ENCODE measurements at places on chromosomes 12 and 14. TPM values are rescaled to one million over a fixed set of nuclear protein-coding genes. Genes with fewer than 3 reads are reported as not detected.

DNA sequence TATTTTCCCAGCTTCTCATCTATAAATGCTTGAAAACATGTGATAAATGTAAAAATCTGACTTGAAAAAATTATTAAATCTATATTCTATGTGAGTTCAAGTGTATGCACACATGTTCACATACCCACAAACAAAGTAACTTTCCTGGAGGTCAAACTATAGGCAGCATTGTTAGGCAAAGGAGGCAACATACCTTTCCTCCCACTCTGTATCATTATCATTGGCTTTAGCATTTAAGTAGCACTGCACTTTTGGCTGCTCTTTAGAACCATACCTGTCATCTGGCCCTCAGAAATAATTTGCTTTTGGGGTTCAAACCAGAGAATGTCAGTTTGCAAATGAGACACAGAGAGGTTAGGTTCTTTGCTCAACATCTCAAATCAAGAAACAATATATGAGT lies 102.4 kb upstream of the CCDC196 start:
- DNase-seq, result no peak

GRCh38 chr14:68795597-68796417 lies 2.9 kb upstream of the ZFP36L1 start:
- DNase-seq, result peak; percentile 83
- no peaks in the 10 kb centered on the region for H3K27me3 ChIP-seq
- no peaks in the 10 kb centered on the region for H3K36me3 ChIP-seq
- H3K4me3 ChIP-seq, result peak overlapping the region; percentile 81
- peaks cover 4% of the 10 kb centered on the region for H3K4me1 ChIP-seq

DNA sequence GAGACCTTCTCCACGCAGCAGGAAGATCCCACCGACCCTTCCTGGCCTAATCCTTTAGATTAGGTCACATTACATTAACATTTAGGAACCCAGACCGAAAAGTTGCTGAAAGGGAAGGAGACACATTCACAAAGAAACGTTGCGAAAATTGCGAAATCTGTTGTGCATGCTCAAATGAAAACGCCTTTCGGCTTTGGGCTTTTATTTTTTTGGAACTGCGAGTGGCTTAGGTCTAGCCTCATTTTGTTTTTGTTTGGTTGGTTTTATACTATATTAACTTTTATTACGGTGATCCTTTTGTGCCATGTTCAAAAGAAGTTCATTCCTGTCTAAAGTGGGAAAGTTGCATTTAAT lies 1.5 kb downstream of the MYF6 start:
- peak overlapping the region; percentile 25 for H3K4me3 ChIP-seq
- H3K36me3 ChIP-seq, result no peaks in the 10 kb centered on the region
- no peaks in the 10 kb centered on the region for H3K27me3 ChIP-seq
- no peak for DNase-seq
- no peaks in the 10 kb centered on the region for H3K4me1 ChIP-seq

DNA sequence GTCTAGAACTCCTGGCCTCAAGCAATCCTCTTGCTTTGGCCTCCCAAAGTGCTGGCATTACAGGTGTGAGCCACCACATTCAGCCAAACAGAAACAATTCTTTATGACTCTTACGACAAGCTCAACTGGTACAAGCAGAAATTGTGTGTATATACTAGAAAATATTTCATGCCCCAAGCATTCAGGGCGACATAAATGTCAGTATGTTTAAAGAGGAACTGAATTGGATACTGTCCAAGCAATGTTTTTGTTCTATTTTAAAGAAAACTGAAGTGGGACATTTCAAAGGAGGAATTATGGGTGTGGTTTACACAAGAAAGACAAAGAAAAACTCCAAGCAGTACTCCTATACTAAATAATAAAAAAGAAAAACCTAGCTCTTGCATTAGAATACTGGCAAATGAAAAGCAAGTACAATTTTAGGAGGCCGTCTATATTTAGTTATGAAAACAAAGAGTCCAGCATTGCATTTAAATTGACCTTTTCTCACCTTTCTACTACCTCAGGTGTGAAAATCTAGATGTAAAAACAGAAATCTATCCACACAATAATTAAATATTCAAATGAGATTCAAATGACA lies 48.9 kb downstream of the PPP1R12A start:
- H3K36me3 ChIP-seq, result no peaks in the 10 kb centered on the region
- H3K27me3 ChIP-seq, result no peaks in the 10 kb centered on the region
- no peak overlapping the region for H3K4me3 ChIP-seq
- no peak overlapping the region for H3K27ac ChIP-seq
- H3K4me1 ChIP-seq, result peaks cover 18% of the 10 kb centered on the region

DNA sequence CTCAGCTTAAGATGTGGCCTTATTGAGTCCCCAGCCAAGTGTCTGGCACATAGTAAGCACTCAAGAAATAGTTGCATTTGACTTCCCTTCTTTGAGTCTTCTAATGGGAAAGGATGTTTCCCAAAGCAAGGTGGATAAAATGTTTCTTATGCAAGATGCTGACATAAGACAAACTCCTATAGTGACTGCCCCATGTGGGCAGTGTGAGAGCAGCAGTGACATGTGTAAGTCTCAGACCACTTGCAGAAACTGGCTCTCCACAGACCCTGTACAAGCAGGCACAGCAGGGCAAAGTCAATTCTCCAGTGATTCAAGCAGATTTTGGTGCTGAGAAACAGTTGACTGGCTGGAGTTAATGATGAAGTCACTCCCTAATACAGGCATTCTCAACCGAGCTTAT lies 255.3 kb downstream of the ANO2 start:
- no peaks in the 10 kb centered on the region for H3K4me1 ChIP-seq
- no peaks in the 10 kb centered on the region for H3K27me3 ChIP-seq
- H3K4me3 ChIP-seq, result no peak overlapping the region
- H3K27ac ChIP-seq, result no peak overlapping the region
- no peak for DNase-seq

- no peaks in the 10 kb centered on the region for H3K27me3 ChIP-seq
- H3K4me1 ChIP-seq, result no peaks in the 10 kb centered on the region
- H3K36me3 ChIP-seq, result no peaks in the 10 kb centered on the region
- H3K27ac ChIP-seq, result no peak overlapping the region
- no peak overlapping the region for H3K4me3 ChIP-seq
These were observed 45.5 kb downstream of the STXBP6 start for GRCh38 chr14:25004389-25004809.

The HOXC4 gene
- 3.0 TPM for total RNA-seq

- no peaks in the 10 kb centered on the region for H3K36me3 ChIP-seq
- H3K27me3 ChIP-seq, result no peaks in the 10 kb centered on the region
- no peak overlapping the region for H3K27ac ChIP-seq
- no peak overlapping the region for H3K4me3 ChIP-seq
These were observed 12.0 kb downstream of the KIF26A start for GRCh38 chr14:104150136-104151025.

GRCh38 chr12:89665556-89665955 lies 43.1 kb downstream of the ATP2B1 start:
- H3K27me3 ChIP-seq, result no peaks in the 10 kb centered on the region
- no peaks in the 10 kb centered on the region for H3K36me3 ChIP-seq
- no peak overlapping the region for H3K27ac ChIP-seq
- H3K4me1 ChIP-seq, result no peaks in the 10 kb centered on the region
- no peak overlapping the region for H3K4me3 ChIP-seq
- DNase-seq, result no peak

DNA sequence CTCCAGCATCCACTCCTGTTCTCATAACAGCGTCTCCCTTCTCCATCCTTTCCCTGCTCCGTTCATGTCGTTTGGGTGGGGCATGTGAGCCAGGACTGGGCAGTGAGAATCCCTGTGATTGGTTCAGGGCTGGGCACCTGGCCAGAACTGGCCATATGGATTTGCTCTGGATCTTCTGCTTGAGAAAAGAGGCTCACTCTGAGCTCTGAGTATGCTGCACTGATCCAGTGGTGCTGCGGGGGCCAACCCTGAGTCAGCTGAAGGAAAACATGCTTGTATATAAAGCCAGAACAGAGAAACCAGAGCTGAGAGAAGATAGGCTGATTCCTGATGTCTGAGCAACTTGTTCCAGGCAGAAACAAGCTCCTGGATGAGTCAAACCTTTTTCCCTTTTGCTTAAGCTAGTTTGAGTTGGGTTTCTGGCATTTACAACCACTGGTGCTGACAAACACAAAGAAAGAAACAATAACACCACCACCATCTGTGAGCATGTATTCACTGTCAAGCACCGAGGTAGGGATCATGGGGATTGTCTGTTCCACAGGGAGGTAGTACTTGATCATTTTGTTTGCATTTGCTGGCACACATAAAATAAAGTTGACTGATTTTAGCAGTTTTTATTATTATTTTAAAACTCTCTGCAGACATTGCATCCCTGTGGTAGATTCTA lies 14.0 kb upstream of the HPD start:
- no peaks in the 10 kb centered on the region for H3K27me3 ChIP-seq
- no peak overlapping the region for H3K4me3 ChIP-seq
- H3K36me3 ChIP-seq, result no peaks in the 10 kb centered on the region
- H3K4me1 ChIP-seq, result no peaks in the 10 kb centered on the region

DNA sequence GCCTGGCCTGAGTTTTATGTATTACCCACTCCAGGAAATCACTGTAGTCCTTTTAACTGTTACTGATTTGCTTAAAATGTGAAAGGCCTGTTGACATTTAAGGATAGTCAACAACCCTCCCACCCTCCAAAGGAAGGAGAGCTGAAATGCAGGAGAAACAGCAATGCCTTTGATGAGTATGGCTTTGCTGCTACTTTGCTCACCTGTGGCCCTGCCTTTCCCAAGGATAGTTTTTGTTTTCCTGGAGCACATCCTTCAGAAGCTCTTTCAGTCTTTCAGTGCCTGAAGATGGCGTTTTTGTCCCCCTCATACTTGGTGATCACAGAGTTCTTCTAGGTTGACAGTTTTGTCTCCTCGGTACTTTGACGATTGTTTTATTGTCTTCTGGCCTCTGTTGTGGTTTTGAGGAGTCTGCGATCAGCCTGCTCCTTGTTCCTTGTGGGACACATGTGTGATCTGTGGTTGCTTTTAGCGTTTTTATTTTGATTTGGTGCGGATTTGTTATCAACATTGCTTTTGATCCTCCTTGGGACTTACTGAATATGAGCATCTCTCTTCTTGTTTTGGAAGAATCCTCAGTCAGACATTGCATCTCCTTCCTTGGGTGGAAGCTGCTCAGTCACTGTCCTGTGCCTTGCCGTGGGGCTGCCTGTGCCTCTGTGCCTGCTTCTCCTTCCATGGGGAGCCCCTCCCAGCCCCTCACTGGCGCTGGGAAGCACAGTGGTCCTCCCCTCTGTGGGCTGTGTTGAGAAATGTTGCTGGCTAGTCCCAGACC lies 17.2 kb downstream of the PACS2 start:
- DNase-seq, result no peak
- H3K27ac ChIP-seq, result no peak overlapping the region
- no peaks in the 10 kb centered on the region for H3K36me3 ChIP-seq
- H3K4me1 ChIP-seq, result peaks cover 30% of the 10 kb centered on the region

DNA sequence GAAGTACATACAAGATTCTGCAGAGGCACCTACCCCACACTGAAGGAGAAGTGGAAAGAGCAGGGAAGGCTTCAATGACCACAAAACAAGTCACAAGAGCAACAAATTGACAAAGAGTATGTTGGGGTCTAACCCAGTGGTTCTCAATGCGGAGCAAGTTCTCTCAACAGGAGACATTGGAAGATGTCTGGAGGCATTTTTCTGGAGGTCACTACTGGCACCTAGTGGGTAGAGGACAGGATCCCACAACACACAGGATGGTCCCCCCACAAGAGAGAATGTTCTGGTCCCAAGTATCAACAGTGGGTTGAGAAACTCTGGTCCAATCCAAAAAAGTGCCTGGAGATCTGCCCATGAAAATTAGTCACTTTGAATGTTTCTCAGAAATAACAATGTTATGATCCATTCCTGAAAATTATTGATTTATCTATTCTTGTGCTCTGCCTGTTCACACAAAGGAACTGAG lies 3.4 kb downstream of the SSH1 start:
- H3K36me3 ChIP-seq, result no peaks in the 10 kb centered on the region
- H3K27me3 ChIP-seq, result no peaks in the 10 kb centered on the region
- peaks cover 40% of the 10 kb centered on the region for H3K4me1 ChIP-seq
- DNase-seq, result peak; percentile 43
- peak overlapping the region; percentile 66 for H3K27ac ChIP-seq
- H3K4me3 ChIP-seq, result no peak overlapping the region

DNA sequence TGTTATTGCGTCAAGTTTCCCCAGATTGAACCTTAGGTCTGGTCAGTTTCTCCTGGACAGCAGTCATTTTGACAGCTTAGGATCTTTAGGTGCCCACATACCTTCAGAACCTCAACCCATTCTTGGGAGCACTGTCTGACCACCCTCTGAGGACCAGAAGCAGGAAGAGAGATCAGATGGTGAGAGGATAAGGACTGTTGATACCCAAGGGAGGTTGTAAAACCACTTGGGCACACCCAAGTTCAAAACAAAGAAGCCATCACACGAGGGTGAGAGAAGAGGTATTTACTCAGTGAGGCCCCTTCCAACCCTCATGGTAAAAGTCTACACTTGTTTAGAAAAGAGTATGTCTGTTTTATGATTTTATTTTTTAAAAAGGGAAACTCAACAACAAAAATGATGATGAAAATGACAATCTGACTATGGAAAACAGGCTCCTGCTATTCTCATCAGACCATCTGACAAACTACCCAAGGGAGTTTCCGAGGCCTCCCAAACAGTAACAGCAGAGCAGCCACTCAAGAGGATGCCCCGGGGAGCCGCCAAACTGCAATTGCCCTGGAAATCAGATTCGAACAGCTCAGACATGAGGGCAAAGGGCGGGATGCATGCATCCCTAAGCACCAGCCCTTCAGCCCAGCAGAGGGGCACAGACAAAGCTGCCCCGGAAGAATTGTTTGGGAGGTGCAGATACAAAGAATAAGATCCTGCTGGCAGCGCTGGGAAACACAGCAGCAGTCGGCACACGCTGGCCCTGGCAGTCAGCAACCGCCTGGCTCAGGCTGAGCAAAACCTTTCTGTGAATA lies 162.6 kb upstream of the PLEKHG7 start:
- peaks cover 4% of the 10 kb centered on the region for H3K4me1 ChIP-seq
- no peaks in the 10 kb centered on the region for H3K27me3 ChIP-seq
- H3K4me3 ChIP-seq, result no peak overlapping the region
- H3K27ac ChIP-seq, result no peak overlapping the region
- no peaks in the 10 kb centered on the region for H3K36me3 ChIP-seq
- peak; percentile 25 for DNase-seq

GRCh38 chr14:95961481-95961880 lies 77.7 kb upstream of the C14orf132 start:
- no peaks in the 10 kb centered on the region for H3K27me3 ChIP-seq
- H3K4me3 ChIP-seq, result no peak overlapping the region
- H3K27ac ChIP-seq, result no peak overlapping the region
- no peaks in the 10 kb centered on the region for H3K36me3 ChIP-seq

The GMFB gene
- 32.3 TPM for total RNA-seq

GRCh38 chr12:68876461-68876860 lies 56.5 kb downstream of the CPM start:
- H3K36me3 ChIP-seq, result no peaks in the 10 kb centered on the region
- H3K27me3 ChIP-seq, result no peaks in the 10 kb centered on the region
- DNase-seq, result no peak

- no peak overlapping the region for H3K27ac ChIP-seq
- no peaks in the 10 kb centered on the region for H3K4me1 ChIP-seq
- no peaks in the 10 kb centered on the region for H3K36me3 ChIP-seq
- H3K27me3 ChIP-seq, result no peaks in the 10 kb centered on the region
- no peak overlapping the region for H3K4me3 ChIP-seq
These were observed 65.5 kb upstream of the SLCO1C1 start for GRCh38 chr12:20629414-20630156.

All from testis (tissue), 5 donors.